Hematopoietic multipotent progenitor cell treated with erythropoietin and hydrocortisone succinate and interleukin-3 and kit ligand, for 8 days (in vitro differentiated cells): ENCODE measurements at places on chromosomes 7 and 10.

- DNase-seq = no peak
These were observed 55.4 kb upstream of the INHBA start for GRCh38 chr7:41758321-41758720.

- DNase-seq = no peak
These were observed 18.6 kb downstream of the TECPR1 start for GRCh38 chr7:98233219-98234070.

DNA sequence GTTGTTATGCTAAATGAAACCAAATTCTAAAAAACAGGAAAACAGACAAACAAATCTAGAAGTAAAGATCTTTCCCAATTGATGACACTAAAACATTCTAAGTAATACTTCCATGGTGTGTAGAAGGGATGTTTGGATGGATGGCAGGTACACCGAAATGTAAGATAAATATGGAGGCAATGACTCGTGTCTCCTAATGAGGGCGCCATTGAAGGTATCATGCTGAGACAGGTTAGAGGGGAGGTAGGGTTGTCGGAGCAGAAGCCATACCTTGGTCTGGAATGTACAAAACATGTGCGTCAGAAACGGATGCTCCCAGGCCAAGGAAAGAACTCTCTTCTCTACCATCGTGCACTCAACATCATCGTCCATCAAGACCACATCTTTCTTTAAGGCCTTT is 101.4 kb downstream of the PRKCQ start:
- DNase-seq = no peak

- DNase-seq = no peak
These were observed 301.2 kb downstream of the DPP6 start for GRCh38 chr7:154353355-154353767.

GRCh38 chr7:151875942-151876898 is 695 bp downstream of the PRKAG2 start:
- DNase-seq = peak; percentile 19

- DNase-seq = no peak
These were observed 767.0 kb downstream of the LRMDA start for GRCh38 chr10:76198287-76199035.

DNA sequence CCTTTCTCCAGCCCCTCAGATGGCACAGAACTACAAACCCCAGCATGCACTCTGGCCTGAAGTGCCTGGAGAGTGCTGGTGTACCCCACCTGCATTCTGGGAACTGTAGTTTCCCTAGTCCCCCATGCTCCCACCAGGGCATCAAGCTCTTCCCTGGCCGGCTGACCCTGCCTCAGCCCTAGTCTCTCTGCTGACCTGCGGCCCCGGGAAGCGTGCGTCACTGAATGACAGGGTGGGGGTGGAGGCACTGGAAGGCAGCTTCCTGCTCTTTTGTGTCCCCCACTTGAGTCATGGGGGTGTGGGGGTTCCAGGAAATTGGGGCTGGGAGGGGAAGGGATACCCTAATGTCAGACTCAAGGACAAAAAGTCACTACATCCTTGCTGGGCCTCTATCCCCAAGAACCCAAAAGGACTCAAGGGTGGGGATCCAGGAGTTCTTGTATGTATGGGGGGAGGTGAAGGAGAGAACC is 2.1 kb downstream of the NOS3 start:
- peak; percentile 58 for DNase-seq

DNA sequence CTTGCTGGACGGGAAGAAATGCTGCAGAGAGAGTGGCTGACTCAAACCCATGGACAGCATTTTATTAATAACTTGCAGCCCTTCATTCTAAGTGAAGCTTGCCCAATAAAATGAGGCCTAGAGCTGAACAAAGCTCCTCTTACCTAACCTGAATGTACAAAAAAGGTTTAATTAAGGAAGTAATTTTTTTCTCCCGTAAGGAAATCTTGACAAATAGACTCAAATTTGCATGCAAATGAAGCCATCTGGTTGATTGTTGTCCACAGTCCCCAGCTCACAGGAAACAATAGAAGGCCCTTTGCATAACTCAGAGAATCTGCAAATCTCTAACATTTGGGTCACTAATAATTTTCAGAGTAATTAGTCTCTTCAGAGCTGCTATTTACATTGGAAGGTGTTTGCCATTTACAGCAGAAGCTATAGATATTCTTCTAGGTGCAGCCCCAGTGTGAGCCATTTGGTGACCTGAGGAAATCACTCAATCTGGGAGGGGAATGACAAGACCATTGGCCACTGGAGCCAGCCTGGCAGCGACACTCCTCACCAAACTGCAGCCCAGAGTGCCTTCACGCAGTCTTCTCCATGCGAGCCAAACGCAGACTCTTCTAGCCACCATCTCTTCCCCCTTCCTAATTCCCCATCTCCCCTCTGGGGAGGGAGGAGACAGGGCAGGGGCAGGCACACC is 483.0 kb upstream of the C7orf33 start:
- DNase-seq = no peak

GRCh38 chr10:84537447-84537931 is 209.1 kb downstream of the CCSER2 start:
- peak; percentile 75 for DNase-seq

GRCh38 chr10:91220954-91221675 is 652 bp downstream of the PCGF5 start:
- peak; percentile 23 for DNase-seq

- DNase-seq = peak; percentile 8
These were observed 145.8 kb downstream of the NSUN6 start for GRCh38 chr10:18505456-18506118.
